ENCODE measurements at places on chromosomes 12 and 14.

GRCh38 chr14:36604757-36605505 lies 22.5 kb upstream of the NKX2-8 start:
- peak; percentile 51 for DNase-seq

GRCh38 chr12:50745861-50746260 lies 18.0 kb upstream of the ATF1 start:
- no peak for DNase-seq

DNA sequence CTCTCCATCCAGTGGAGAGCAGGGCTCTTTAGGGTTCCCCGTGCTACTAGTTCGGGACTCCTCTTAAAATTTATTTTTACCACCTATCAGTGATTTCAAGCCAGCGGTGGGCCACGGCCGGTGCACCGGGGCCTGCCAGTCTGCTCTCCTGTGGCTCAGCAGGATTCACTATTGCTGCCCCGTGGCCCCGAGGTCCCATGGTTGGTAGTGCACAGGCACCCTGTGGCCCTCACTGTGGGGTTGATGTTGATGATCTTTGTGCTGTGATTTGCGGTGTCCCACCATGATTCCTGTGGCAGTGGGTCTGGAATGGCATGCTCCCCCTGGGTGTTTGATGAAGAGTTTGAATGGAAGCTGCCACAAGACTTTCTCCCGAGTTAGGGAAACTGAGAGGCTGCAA lies 12.6 kb upstream of the MEG3 start:
- no peak for DNase-seq

GRCh38 chr12:76781321-76781720 lies 17.4 kb downstream of the ZDHHC17 start:
- no peak for DNase-seq

- peak; percentile 72 for DNase-seq
Measured at GRCh38 chr14:96252999-96253539, 2.9 kb upstream of the BDKRB1 start.

Measured in GM04504 (cell line).